ENCODE measurements at places on chromosomes 13 and 19. TPM values are rescaled to one million over a fixed set of nuclear protein-coding genes. Genes with fewer than 3 reads are reported as not detected.

PDX1 gene
- total RNA-seq = 0.07 TPM

ACP7 gene
- total RNA-seq = not detected

FUT1 gene
- total RNA-seq = 0.07 TPM

- DNase-seq = no peak
These were observed 206.8 kb downstream of the PCDH9 start for GRCh38 chr13:67023130-67023876.

GRCh38 chr19:45059258-45059965, 16.9 kb downstream of the ZNF296 start:
- peak; percentile 78 for DNase-seq

- DNase-seq = peak; percentile 52
These were observed 20.3 kb downstream of the LYL1 start for GRCh38 chr19:13082192-13083007.

- DNase-seq = no peak
These were observed 8.5 kb downstream of the TBC1D4 start for GRCh38 chr13:75473468-75473867.

- DNase-seq = no peak
These were observed 3.9 kb downstream of the MBNL2 start for GRCh38 chr13:97226013-97226412.

All from HepG2 (cell line).